Right forelimb (tissue), 1 donor: ENCODE measurements at places on chromosomes 16 and 17.

DNA sequence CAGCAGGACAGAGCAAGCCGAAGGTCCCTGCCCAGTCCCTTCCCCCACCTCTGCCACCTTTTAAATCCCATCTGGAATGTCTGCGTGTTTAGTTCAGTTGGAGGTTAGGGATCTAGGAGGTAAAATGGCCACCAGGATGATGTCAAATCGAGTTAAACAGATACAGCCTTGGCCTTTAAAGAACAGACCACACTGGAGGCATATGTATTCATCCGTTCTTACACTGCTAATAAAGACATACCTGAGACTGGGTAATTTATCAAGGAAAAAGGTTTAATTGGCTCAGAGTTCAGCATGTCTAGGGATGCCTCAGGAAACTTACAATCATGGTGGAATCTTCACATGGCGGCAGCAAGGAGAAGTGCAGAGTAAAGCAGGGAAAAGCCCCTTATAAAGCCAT is 167.8 kb upstream of the CACNG5 start:
- DNase-seq: no peak

- peak; percentile 76 for DNase-seq
Measured at GRCh38 chr16:67537270-67537635, 8.6 kb downstream of the RIPOR1 start.

DNA sequence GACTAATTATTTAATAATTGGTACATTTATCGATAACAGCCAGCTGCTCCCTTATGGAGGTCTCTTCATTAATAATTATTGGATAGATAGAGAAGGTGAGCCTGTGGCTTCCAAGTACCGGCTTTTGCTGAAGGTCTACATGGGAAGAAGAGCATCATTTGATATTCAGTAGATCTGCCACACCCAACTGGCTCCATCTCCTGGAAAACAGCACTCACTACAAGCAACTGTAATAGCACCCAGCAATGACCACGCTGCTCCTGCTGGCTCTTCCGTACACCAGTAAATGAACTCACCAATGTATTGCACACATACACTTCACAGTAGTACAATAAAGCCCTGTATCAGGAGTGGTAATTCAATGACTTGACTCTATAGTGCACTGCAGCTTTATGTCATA is 19.5 kb downstream of the MARVELD3 start:
- no peak for DNase-seq

DNA sequence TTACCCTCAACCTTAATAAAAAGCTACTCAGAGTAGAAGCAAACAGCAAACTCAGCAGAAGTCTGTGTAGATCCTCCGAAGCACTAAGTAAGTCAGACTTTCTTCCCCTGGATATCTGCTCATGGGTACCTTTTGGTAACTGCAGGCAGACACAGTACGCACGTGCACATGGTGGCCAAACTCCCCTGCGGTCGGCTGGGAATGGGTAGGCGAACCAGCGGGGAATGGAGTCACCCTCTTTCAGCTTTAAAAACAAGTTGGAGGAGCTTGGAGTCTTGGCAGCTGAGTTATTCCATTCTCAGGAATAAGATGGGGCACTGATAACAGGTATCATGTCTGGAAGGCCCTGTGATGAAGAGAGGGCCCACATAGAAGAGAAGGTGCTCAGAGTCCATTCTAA is 16.3 kb downstream of the CYB561 start:
- no peak for DNase-seq

DNA sequence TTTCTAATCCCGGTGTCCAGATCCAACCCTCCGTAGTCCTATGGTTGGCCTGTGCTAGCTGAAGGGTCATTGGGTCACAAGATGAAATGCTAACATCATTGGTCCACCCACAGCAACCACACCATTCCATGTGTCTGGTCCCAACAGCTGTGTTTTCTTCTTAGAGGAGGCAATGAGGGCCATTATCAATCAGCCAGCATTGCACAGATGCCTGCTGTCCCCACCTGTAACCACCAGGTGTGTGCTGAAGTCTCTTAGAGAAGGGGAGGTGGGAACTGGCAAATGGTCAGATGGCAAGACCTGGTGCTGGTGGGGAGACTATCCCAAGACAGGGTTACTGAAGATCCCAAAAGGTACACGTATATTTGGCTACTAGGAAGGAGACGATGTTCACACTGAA is 37.4 kb downstream of the HIC1 start:
- DNase-seq: no peak

- peak; percentile 59 for DNase-seq
Measured at GRCh38 chr17:9645851-9646545, 681 bp downstream of the USP43 start.
